ENCODE measurements at places on chromosomes 6 and 20.

DNA sequence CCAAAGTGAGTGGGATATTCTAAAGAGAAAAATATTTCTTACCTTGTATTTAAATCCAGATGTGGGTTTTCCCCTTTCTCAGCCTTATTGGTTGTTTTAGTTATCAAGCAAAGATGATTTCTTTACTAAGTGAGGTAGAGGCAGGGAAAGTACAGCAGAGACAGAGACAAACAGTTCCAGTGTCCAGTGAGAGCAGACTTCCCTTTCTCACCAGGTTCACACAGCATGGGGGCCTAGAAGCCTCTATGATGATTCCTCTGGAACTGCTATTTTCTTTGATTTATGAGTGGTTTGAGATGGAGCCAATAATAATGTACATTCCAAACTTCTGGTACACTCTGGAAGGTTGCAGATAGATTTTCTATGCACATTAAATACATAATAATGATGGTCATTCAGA is 234.0 kb upstream of the MARCKS start:
- no peak for DNase-seq

GRCh38 chr6:158048589-158048988 is 66.9 kb downstream of the SYNJ2 start:
- DNase-seq: no peak

- no peak for DNase-seq
These were observed 219.1 kb downstream of the PHACTR1 start for GRCh38 chr6:12935637-12936036.

DNA sequence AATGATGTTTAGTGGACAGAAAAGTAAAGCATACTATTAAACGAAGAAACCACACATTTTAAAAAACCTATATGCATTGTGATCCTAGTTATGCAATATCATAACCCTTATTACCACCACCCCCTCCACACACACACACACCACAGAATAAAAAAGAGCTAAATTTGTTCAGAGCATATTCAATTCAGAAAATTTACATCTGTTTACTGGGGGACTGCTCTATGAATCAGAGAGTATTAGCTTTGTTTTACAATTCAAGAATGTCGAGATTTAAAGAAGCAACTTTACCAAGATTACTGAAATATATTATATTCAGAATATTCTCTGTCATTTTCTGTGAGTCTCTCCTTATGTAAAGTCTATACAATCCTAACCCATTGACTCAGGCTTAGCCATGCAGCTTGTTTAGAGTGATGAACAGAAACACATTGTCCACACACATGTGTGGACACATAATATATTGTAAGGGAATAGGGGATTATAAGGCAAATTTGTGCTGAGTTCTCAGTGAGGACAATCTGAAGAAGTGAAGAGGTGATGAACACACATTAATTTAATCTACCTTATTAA is 369.6 kb upstream of the MARCKS start:
- no peak for DNase-seq

GRCh38 chr6:13013681-13014503 is 297.3 kb downstream of the PHACTR1 start:
- DNase-seq: no peak

DNA sequence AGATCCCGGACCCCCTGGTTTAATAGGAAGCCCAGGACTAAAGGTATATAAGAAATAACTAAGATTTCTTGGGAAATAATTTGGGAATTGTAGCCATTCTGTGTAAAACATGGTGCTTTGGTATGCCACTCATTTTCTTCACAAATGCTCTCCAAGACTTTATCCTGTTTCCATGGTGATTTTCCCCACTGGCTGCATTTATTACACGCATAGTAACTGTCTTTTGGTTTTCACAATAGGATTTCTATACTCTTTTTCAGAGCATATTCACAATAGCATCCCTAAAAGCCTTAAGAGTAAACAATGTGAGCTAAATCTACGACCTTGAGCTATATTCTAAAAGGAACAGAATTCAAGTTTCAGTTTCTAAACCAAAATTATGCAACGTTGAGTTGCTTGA is 160.8 kb downstream of the COL9A1 start:
- DNase-seq: no peak

DNA sequence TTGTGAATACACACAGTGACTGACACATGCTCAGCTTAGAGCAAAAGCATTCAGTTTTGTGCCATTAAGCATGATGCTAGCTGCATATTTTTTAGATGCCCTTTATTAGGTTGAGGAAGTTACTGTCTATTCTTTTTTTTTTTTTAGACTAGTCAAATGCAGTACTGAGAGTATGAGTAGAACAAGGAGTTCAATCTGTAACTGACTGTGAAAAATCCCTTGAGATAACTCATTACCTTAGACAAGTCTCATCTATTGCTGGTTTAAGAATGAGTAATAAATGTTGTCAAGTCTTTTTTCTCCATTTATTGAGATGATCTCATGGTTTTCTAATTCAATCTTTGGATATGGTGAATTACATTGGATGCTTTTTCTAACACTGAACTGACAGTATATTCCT is 23.2 kb downstream of the AHI1 start:
- DNase-seq: no peak

DNA sequence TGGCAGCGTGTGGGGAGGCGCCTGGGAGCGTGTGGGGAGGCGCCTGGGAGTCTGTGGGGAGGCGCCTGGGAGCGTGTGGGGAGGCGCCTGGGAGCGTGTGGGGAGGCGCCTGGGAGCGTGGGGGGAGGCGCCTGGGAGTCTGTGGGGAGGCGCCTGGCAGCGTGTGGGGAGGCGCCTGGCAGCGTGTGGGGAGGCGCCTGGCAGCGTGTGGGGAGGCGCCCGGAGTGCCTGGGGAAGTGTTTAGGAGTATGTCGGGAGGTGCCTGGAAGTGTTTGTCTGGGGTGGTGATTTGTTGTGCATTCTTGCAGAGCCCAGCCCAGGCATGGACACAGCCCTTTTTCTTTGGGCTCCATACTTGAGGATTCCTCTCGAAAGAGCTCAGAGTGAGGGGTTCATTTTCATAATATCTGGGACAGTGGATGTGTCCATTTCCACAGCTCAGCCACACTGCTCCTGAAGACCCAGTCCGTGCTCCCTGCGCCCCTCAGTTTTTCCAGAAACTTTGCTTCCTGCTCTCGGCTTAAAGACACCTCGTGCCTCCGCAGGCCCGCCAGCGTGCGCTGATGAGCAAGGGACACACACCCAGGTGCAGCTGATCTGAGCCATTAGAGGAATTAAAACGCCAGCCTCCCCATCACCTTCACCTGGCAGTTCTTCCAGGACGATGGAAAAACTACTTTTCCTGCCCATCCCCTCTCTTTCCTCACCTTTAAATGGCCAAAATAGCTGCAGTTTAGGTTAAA is 172.2 kb upstream of the THBS2 start:
- no peak for DNase-seq

DNA sequence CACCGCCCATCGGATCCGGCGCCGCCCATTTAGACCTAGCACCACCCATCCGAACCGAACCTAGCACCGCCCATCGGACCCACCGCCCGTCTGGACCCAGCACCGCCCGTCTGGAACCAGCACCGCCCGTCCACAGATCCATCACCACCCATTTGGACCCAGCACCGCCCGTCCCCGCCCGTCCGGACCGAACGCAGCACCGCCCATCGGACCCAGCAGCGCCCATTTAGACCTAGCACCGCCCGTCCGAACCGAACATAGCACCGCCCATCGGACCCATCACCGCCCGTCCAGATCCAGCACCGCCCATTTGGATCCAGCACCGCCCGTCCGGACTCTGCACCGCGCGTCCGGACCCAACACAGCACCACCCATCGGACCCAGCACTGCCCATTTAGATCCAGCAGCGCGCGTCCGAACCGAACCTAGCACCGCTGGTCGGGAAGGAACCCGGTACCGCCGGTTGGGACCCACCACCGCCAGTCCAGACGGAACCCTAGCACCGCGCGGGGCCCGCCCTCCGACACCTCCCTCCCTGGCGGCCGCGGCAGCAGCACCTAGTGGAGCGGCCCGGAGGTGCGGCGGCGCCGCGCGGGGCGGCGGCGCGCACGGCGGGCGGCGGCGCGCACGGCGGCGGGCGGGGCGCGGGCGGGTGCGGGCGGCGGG is 348 bp upstream of the AFDN start:
- peak; percentile 60 for DNase-seq

DNA sequence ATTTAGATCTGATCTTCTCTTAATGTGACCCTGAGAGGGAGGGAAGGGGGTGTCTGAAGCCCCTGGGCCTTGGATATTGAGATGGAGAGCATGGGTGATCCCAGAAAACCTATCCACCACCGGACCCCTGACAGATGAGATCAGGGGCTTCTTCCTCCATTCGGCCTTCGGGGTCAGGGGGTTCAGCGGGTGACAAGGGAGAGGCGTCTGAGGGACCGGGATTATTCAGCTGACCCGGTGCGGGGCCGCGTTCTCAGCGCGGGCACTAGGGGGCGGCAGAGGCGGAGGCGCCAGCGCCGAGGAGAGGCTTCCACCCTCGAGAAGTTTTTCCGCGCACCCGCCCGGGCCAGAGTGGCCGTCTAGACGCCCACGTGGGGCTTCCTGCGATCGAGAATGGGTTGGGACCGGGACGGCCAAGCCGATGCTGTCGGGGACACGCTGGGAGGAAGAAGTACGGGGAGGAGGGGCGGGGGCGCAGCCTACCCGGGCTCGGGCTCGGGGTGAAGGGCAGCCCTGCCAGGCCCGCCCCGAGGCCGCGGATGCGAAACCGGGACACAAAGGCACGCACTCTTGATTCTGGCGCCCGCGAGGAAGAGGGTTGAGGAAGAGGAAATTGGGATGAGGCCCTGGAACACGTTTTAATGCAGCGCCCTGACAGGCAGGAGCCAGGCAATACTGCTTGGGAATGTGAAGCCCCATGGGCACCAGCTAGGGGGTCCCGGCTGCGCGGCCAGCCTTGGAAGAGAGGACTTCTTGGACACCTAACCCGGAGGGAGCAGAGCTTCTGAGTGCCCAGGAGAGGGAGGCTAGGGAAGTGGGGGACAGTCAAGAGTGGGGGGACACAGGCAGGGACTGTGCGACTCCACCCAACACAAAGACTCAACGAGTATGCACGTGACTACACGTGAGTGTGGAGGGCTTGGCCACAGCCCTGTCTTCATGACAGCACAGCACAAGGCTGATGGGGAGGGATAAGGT is 30.6 kb downstream of the COL11A2 start:
- peak; percentile 62 for DNase-seq

GRCh38 chr6:38269461-38270172 is 370.1 kb downstream of the BTBD9 start:
- DNase-seq: no peak

DNA sequence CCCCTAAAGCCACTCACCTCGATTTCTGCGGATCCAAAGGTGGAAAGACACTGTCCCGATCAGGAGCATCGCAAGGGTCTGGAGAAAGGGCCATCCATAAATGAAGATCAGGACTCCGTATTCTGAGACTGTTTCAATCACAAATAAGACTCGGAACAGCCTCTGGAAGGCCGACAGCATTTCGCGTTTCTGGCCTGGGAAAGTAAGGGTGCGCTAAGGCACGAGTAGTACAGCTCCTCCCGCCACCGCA is 44.6 kb downstream of the DPPA5 start:
- DNase-seq: no peak

- DNase-seq: no peak
These were observed 104.0 kb downstream of the PHACTR3 start for GRCh38 chr20:59708326-59708725.

GRCh38 chr6:83514466-83514865 is 2.1 kb downstream of the PRSS35 start:
- no peak for DNase-seq

DNA sequence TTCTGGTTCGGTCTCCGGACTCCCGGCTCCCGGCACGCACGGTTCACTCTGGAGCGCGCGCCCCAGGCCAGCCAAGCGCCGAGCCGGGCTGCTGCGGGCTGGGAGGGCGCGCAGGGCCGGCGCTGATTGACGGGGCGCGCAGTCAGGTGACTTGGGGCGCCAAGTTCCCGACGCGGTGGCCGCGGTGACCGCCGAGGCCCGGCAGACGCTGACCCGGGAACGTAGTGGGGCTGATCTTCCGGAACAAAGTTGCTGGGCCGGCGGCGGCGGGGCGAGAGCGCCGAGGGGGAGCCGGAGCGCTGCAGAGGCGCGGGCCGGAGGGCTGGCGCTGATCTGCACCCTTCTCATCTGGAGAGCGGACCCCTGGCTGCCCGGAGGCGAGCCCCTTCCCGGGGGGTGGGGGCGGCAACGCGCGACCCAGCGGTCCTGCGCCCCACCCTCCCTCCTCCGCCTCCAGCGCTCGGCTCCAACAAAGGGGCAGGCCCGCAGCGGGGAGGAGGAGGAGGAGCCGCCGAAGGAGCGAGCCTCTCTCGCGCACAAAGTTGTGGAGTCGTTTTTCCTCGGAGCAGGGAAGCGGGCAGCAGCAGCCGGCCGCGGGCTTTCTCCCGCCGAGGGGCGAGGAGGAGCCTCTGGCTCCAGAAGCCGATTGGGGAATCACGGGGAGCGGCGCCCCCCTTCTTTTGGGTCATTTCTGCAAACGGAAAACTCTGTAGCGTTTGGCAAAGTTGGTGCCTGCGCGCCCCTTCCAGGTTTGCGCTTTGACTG is at the start of gene UTRN:
Gene UTRN, plus strand, starts transcription at position 553 of the 765 bp plus-strand sequence. CDS start 6,494 bp downstream, outside the sequence.
- peak; percentile 57 for DNase-seq

- no peak for DNase-seq
These were observed 32.5 kb upstream of the IYD start for GRCh38 chr6:150336299-150336698.

- DNase-seq: no peak
These were observed 103.5 kb downstream of the DACT2 start for GRCh38 chr6:168216117-168216516.

DNA sequence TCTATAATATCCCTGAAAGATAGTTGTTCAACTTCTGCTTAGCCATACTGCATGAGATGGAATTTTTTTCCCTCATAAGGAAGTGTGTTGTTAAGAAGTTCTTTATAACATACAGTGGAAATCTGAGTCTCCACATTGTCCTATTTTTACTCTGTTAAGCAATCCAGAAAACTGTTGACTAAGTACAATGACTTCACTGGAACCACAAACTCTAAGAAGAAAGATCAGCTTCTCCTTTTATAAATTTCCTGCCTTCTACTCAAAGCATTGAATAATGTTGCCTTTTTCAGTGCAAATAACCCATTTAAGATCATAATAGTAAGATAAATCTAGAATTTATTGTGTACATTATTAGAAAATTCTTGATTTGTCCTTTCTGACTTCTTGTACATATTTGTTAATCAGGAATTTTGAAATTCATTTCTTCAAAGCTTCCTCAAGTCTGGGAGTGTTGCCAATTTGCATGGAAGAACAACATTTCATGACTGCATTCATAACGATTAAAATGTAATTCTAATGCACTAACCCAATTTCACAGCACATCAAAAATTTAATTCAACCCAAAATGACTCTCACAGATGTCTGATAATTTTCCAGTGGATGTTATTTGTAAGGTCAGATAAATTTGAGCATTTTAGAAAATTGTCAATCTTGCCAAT is 45.6 kb upstream of the ANKEF1 start:
- DNase-seq: no peak
